ENCODE measurements at places on chromosomes 16 and 17.

DNA sequence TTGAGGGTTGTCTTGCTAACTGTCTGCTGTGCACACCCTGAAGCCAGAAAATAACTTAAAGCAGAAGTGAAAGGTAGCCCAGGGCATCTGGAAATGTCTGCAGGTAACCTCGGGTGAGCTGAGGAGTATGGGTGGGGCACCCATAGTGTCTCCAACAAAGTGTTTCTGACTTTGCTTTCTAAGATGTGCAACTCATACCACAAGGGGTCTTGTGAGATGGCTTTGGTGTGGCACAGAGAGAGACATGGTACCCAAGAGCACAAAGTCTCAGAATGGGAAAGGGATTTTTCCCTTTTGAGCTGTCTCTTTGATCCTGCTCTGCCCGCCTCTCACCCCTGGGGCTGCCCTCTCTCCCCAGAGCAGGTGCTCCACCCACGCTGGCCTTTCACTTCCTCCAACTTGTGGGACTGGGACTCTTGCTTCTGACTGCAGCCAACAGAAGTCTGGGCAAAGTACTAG, 6.9 kb downstream of the CHD9 start:
- peak; percentile 71 for DNase-seq

GRCh38 chr17:75590314-75590761, 2.7 kb downstream of the MYO15B start:
- no peak for DNase-seq

DNA sequence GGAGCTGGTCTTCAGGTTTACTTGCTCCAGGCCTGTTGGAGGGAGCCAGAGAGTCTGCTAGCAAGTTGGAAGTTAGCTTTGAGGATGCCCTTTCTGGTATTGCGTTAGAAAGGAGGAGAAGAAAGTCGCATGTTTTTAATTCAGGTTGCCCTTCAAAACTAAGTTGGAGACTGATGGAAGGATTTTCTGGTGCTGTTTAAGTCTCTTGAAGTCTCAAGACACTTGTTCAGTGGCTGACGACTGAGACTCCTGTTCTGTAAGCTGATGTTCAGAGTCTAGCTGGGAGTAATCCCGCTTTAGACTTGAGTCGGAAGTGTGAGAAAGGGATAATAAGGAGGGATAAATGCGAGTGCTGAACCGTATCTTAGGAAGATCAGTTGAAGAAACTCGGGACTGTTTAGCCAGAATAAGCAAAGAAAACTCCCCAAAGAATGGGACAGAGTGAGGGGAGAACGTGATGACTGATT, 740 bp downstream of the AATF start:
- DNase-seq: no peak

- DNase-seq: no peak
Observed at GRCh38 chr16:9570521-9570920, 479.1 kb downstream of the HAPSTR1 start.

- DNase-seq: no peak
Observed at GRCh38 chr17:4720787-4721186, 10.4 kb downstream of the ARRB2 start.

GRCh38 chr17:56571456-56571855, 22.0 kb upstream of the NOG start:
- DNase-seq: no peak

- DNase-seq: no peak
Observed at GRCh38 chr16:89466920-89467319, 23.4 kb downstream of the ANKRD11 start.

DNA sequence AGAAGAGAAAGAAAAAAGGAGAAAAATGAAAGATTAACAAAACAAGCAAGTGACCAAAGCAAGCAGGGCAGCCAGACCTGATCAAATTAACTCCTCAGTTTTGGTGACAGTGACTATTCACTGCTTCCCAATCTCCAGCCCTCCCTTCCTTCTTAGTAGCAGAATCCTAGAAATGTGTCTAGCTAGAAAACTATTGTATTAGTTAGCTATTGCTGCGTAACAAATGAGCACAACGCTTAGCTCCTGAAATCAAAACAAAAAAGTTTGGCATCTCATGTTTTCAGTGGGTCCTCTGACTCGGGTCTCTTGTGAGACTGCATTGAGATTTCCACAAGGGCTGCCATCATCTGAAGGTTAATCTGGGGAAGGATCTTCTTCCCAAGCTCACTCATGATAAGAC, 213.9 kb downstream of the PARN start:
- no peak for DNase-seq

DNA sequence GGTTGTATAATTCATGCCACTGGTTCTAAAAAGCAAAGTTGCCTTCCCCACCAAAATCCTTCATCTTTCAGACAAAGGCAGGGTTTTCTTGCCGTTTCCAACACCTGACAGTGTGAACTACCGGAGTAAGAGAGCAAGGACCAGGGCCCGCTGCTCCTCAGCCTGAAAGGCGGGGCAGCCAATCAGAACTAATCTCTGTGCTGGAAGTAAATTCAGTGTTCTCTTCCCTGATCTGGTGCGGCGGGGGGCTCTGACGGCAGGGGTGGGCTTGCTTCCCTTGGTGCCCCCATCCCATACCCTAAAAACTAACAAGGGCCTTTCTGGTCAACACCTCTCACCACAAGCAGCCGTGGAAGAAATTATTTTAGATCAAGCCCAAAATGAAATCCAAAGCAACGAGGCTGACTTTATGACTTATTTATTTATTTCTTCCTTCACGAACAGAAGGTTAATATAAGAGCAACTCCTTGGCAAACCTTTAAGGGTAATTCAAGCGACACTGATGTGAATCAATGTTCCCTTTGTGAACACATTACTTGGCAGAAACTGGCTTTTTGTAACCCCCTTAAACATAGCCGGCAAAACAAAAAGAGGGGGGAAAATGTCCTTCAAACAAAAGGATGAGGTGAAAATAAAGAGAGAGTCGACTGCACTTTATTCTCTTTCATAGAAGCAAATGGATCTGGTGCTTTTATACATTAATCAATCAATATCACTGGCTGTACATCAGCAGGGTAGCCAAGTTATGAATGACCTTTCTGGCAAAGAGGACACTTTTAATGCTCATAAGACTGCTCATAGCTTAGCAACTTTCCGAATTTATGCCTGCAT, 189.9 kb downstream of the ZFHX3 start:
- no peak for DNase-seq

- DNase-seq: no peak
Observed at GRCh38 chr16:85435286-85435685, 177.8 kb upstream of the GSE1 start.

DNA sequence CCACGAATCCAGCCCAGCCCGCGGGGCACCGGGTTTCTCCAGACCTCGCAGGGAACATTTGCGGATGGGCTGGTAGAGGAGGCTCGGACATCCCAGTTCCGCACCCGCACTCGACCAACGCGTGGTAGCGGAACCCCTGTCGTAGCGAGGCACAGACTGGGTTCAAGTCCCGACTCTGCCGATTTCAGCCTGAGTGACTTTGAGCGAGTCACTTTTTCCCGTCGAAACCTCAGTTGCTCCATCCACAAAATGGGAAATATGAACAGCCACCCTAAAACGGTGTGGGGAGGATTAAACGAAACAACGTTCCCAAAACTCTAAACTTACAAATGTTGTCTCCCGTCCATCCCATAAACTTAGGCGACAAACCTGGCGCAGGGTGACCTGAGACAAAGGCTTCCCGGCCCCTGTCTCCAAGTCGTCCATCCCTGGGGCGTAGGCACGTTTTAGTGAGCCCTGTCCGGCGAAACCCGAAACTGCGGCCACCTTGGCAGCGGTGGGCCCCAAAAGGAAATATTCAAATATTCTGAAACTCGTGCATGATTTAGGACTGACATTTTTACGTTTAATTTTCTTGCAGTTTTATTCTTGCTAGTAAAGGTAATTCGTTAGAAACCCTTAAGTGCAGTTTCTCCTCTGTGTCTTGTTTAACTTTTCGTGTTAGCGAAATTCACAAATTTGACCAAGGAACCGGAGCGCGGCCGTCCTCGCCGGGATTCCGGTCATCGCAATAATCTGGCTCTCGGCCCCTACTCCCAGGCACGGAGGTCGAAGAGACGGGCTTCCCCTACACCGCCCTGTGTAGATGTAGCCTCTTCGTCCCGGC, 1.9 kb upstream of the MLLT6 start:
- DNase-seq: peak; percentile 39

DNA sequence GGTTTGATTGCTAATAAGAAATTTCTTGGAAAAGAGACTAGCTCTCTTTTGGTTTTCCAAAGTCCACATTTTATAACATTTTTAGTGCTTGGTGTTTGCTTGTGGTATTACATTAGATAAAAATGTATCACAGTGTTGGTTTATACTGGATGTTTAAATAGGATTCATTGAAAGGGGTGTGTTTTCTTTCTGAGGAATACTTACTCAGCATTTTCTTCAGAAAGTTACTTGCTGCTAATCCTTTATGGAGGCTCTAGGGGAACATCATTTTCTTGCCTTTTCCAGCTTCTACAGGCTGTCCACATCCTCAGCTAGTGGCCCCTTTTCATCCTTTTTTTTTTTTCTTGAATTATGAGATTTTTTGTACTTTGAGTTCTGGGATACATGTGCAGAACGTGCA, 834 bp upstream of the KRT39 start:
- no peak for DNase-seq

GRCh38 chr17:81387100-81388090, 7.9 kb upstream of the BAHCC1 start:
- DNase-seq: peak; percentile 82

- DNase-seq: peak; percentile 62
Observed at GRCh38 chr16:30065943-30066760, 592 bp downstream of the ALDOA start.

DNA sequence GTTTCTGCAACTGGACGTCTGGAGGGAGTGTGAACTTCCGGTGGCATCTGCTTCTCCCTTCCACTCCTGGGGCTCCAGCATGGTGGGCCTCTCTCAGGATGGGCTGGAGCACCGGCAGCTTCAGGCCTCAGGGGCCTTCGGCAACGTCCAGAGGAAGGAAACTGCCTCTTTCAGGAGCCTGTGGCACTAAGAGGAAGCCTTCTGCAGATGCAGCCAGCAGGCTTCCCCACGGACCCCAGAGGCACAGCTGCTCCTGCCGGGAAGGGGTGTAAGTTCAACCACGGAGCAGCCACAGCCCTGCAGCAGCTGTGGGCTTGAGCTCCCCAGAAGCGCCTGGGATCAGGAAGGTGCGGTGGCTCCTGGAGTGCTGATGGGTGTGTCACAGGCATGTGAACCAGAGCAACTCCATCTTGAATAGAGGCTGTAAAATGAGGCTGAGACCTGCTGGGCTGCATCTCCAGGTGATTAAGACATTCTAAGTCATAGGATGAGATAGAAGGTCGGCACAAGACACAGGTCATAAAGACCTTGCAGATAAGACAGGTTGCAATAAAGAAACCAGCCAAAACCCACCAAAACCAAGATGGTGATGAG, 50.8 kb upstream of the KLHDC4 start:
- no peak for DNase-seq

DNA sequence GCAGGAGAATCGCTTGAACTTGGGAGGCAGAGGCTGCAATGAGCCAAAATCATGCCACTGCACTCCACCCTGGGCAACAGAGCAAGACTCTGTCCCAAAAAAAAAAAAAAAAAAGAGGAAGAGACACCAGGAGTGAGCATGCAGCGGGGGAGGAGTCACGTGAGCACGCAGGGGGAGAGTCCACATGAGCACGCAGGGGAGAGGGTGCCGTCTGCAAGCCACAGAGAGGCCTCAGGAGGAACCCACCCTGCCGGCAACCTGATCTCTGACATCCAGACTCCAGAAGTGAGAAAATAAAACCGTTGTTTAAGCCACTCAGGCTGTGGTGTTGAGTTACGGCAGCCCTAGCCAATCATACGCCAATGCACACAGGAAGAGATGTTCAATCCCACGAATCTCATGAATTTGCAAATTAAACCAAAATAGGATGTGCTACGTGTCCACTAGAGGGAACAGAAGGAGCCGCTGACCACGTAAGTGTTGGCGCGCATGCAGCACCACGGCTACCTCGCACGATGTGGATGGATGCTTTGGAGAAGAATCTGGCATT, 42.2 kb downstream of the CCDC57 start:
- peak; percentile 45 for DNase-seq

DNA sequence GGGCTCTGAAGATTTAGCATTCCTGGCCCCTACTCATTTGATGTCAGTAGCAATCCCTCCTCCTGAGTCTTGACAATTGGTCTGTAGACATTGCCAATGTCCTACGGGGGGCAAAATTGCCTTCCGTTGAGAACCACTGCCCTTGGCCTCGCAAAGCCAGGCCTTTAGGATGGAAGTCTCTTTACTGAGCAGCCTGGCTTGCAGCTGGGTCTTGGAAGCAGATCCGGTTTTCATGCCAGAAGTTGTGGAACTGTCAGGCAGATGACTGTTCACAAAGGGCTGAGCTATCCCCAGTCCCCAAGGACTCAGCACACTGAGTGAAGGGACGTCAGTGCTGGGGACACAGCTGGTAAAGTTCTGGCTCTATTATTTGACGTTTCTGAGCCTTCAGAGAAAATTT, 83.2 kb downstream of the WSCD1 start:
- no peak for DNase-seq

- no peak for DNase-seq
Observed at GRCh38 chr16:66115373-66115772, 251.1 kb upstream of the CDH5 start.

DNA sequence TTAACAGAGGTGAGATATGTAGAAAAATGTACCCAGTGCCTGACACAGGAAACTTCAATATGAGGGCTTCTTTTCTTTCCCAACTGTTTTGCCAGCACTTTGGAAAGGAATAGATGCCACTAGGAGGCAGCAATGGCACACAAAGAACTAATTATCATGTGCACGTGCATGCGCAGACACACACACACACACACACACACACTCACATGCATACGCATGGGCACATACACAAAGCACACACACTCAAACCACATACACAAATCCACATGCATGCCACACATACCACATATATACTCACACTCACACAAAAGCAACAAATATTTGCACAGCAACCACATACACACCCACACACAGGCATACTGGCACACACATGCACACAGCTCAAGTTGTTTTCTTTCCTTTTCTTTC, 8.8 kb upstream of the CEP112 start:
- DNase-seq: peak; percentile 17

DNA sequence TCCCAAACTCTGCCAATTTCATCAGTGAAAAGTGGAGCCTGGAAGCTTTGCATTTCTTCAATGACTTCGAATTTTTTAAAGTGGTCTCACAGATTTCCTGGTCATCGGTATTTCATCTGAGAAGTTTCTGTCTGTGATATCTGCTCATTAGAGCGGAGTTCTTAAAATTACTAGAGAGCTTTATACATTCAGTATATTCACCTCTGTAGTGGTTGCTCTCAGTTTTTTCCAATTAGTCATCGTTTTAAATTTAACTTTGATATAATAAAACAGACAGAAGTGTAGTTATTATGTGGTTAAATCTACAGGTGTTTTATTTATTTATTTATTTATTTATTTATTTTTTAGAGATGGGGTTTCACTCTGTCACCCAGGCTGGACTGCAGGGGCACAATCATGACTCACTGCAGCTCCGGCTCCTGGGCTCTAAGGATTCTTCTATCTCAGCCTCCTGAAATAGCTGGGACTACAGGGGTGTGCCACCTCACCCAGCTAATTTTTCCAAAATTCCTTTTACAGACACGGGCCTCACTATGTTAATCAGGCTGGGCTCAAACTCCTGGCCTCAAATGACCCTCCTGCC, 16.0 kb downstream of the ARHGAP17 start:
- DNase-seq: no peak

- no peak for DNase-seq
Observed at GRCh38 chr16:27450196-27450549, 48.2 kb downstream of the IL21R start.

GRCh38 chr17:1147664-1148063, 32.1 kb downstream of the ABR start:
- no peak for DNase-seq

- no peak for DNase-seq
Observed at GRCh38 chr17:57842280-57842679, 7.6 kb downstream of the MRPS23 start.
